ENCODE measurements at places on chromosomes 12 and 14.

DNA sequence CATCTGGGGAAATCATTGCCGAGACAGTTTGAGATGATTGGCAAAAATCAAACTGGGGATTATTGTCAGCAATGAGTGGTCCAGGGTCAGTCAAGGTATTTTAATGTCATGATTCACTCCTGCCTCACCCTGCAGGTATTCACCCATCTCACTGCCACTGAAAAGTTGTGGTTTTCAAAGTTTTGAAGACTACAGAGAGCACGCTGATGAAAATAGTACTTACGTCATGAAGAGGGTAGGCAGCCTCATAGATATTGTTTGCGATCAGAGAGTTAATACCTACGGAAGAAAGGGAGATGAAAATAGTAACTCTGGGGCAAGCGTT lies 138.0 kb downstream of the ANO2 start:
- no peak for DNase-seq

- DNase-seq, result no peak
Measured at GRCh38 chr14:68274725-68275124, 455.1 kb downstream of the RAD51B start.

GRCh38 chr12:26527682-26528081 lies 305.3 kb downstream of the ITPR2 start:
- DNase-seq, result no peak

- DNase-seq, result no peak
Measured at GRCh38 chr14:23381871-23382270, 5.0 kb downstream of the CMTM5 start.

GRCh38 chr14:103819503-103820307 lies 27.7 kb downstream of the PPP1R13B start:
- no peak for DNase-seq

GRCh38 chr12:52546126-52546525 lies 6.8 kb downstream of the KRT71 start:
- DNase-seq, result no peak

DNA sequence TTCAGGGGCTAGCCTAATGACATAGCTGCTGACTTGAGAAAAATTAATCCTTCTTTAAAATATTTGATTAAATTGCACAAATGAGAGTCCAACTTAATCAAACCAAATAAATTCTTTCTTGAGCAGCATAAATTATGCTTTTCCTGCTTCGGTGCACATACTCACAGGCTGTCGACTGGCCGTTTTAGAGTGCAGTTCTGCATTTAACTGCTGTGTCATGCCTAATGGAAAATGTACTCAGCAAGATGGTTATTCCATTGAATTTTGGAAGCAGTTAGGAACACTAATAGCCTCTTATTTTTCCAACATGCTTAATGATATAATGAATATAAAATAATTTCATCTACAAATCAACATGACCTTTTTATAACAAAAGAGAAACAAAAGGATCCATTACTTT lies 266.1 kb upstream of the LRIG3 start:
- no peak for DNase-seq

DNA sequence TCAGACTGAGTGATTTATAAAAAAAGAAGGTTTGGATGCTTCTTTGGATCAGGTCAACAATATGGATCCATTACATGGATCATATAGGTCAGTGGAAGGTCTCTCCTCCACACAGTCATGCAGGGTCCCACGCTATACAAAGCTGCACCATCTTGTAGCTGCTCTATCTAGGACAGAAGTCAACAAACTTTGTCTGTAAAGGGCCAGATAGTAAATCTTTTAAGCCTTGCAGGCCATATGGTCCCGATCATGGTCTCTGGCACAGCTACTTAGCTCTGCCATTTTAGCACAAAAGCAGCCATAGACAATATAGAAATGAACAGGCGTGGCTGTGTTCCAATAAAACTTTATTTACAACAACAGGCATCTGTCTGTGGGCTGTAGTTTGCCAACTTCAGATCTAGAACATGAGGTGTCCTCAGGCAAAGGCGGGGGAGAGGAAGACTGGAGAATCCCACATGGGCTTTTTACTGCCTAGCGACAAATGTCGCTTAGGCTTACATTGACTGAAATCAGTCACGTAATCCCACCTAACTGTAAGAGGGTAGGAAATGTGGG lies 36.7 kb downstream of the TMEM233 start:
- no peak for DNase-seq

Data from stimulated activated naive CD4-positive, alpha-beta T cell (primary cell).